ENCODE measurements at places on chromosomes 13 and 19.

DNA sequence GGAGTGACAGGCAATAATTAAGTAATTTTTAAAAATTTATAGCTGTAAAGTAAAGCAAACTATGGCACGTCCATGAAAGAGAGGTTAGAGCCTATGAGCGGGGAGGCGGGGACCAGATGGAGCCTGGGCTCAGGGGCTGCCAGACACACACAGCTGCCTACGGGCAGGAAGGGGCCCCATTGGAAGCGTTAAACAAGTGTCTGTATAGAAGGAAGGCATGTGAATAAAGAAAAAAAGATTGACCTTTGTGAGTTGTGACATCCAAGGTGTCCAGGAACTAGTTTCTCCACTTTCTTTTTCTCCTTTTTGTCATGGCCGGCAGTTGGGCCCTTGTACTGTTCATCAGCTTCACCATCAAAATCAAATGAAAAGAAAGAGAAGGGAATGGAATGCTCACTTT, 56.8 kb downstream of the LRCH1 start:
- DNase-seq = no peak

GRCh38 chr19:51327066-51328001, 14.6 kb downstream of the VSIG10L start:
- DNase-seq = peak; percentile 59

DNA sequence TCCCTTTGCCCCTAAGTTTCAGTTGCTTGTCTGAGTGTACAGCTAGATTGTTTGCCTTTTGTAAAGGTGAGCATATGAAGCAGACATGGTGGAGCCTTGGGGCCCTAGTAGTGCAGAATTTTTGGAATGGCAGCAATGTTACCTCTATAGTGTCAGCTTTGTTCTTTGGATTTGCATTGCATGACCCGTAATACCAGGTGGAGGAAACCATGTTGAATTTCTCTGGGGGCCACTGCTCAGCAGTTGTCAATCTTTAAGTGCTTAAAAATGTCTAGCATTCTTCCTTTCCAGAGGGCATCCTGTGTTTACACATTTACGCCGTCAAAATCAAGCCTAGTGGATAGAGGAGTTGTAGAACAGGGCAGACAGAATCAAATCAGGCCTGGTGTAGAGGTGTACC, 303.3 kb downstream of the ATP8A2 start:
- DNase-seq = no peak

GRCh38 chr13:102913914-102914313, 68.1 kb downstream of the ERCC5 start:
- DNase-seq = no peak

GRCh38 chr19:38303517-38304351, at the start of gene C19orf33:
Gene C19orf33, plus strand, starts transcription at chr19:38304251. Its CDS starts 11 bp downstream, at chr19:38304262.
- no peak for DNase-seq

DNA sequence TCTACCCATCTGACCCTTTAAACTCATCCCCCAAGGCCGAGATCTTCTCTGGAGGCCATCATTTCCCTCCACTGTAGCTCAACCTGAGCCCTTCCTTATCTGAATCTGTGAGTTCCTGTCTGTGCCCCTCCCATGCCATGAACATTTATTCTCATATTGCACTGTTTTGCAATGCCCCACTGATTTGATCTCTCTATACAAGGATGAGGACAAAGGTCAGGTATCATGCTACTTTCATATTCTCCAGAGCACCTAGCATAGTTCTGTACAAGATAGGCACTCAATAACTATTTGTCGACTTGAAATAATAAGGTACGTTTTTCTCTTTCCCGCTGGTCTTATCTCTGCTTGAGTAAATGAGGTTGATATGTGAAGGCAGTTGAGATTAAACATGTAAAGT, 135.5 kb downstream of the KLF5 start:
- no peak for DNase-seq

- peak; percentile 32 for DNase-seq
Measured at GRCh38 chr13:100542826-100543156, 45.8 kb downstream of the GGACT start.

- DNase-seq = peak; percentile 62
Measured at GRCh38 chr19:57814505-57815246, at the start of gene ZNF552. Gene ZNF552, minus strand, starts transcription at chr19:57814913. Its CDS starts 170 bp downstream, at chr19:57814743.

DNA sequence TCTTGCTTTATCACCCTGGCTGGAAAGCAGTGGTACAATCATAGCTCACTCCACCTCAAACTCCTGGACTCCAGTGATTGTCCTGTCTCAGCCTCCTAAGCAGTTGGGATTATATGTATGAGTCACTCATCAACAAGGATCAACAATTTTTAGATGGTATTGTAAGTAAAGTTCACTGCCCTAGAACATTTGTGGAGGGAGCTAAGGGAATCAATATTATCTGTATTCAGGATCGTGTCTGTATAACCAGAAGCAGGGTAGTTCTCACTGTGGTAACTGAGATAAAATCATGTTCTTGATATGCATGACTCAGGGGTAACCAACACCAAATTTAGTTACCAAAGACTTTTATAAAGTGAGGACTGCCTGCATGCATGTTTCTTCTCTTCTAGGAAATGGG, 27.0 kb downstream of the ZMYM5 start:
- DNase-seq = no peak

- DNase-seq = no peak
Measured at GRCh38 chr19:44848036-44848811, 2.1 kb downstream of the NECTIN2 start.

DNA sequence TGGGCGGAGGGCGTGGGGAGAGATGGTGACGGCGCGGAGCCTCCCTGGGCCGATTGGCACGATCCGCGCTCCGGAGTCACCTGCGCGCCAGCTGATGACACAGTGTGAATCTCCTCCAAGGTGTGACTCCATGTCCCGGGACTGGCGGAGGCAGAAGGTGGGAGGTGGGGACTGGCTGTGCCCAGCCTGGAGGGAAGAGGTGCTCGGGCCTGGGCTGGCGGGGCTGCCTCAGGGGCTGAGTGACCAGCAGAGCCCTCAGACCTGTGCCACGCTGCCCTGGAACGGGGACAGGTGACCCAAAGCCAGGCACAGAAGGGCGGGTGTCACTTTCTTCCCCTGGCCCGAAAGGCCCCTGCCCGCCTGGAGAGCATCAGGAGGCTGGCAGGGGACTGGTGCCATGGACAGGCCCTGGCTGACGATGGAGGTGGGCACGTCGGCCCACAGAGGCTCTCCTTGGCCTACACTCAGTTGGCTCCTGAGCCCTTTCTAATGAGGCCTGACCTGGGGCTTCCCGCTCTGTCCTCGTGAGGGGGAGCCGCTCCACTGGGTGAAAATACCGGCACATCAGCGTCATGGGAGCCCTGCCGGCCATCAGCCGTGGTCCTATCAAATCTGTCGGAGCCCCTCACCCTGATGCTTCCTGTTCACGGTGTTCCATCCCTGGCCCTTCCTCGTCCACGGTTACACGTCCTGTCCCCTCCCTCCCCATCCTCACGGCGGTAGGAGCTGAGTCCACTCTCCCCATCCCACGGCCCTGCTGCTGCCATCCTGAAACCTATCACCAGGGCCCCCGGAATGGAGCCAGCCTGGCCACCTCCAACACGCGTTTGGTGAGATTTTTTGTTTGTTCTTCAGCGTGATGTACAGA, 75.6 kb downstream of the SPACA7 start:
- no peak for DNase-seq

GRCh38 chr13:95188128-95188527, 113.1 kb downstream of the ABCC4 start:
- no peak for DNase-seq

GRCh38 chr13:35514061-35514477, 37.6 kb upstream of the MAB21L1 start:
- DNase-seq = no peak

DNA sequence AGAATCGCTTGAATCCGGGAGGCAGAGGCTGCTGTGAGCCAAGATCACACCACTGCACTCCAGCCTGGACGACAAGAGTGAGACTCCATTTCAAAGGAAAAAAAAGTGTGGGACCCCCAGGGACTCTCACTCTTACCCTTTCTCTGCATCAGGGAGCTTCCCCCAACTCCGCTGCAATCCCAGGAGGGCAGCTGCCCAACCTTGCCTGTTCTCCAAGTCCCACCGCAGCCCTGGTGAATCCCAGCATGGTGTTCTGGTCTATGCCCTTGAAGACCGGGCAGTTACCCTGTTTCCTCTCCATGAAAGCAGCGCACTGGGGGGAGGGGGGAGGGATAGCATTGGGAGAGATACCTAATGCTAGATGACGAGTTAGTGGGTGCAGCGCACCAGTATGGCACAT, 35.7 kb upstream of the DPRX start:
- no peak for DNase-seq

DNA sequence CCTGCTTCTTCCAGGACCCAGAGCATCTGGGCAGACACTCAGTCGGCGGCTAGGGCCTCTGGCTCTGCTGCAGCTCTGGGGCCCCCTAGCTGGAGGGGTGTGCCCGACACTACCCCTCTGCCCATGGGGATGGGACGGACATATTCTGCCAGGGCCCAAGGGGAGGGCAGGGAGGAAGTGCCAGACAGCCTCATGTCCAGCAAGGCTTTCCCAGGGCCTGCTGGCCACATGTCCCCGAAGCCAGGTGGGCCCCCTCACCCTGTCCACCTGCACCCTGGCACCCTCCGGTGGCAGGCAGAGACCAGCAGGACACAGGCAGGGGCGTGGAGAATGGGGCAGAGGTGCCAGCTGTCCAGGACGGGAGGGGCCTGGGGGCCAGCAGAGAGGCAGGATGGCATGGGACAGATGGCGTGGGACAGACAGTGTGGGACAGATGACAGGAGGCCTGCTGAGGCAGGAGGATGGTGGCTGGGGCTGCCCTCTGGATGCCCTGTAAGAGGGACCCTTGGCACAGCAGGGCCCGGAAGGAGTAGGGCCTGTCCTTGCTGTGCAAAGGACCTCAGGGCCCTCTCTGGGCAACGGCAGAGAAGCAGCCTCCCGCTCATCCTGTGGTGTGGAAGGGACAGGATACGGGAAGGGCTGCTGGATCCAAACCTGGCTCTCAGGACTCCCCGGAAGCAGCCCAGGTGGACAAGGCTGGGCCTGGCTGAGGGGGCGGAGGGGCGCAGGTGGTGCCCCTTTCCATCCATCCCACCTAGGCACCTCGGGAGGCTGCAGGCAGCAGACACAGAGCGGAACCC, 29.1 kb downstream of the CEBPG start:
- DNase-seq = no peak

- DNase-seq = no peak
Measured at GRCh38 chr13:108621462-108621861, 7.9 kb upstream of the MYO16 start.

DNA sequence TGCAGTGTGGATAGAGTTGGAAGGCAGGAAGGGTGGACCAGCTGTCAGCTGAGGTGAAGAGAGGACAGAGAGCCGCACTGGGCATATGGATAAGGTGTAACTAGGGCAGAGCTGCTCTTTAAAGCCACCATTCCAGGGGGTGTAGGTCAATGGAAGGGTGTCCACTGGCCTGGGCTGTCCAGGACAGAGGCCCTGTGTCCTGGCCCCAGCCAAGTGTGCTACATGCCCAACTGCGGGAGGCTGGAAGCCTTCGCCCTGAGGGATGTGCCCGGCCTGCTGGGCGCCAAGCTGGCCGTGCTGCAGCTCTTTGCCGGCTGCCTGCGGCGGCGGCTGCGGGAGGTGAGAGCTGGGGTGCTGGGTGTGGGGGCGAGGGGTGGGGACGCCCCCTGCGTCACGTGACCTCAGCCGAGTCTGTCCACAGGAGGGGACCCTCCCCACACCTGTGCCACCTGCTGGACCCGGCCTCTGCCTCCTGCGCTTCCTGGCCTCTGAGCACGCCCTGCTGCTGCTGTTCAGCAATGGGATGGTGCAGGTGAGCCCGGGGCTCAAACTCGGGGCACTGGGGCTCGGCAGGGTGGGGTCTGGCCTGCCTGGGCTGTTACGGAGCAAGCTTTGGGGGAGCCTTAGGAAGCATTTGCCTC, 9.8 kb downstream of the PLK5 start:
- DNase-seq = no peak

GRCh38 chr13:31629085-31629780, 110.1 kb upstream of the RXFP2 start:
- no peak for DNase-seq

DNA sequence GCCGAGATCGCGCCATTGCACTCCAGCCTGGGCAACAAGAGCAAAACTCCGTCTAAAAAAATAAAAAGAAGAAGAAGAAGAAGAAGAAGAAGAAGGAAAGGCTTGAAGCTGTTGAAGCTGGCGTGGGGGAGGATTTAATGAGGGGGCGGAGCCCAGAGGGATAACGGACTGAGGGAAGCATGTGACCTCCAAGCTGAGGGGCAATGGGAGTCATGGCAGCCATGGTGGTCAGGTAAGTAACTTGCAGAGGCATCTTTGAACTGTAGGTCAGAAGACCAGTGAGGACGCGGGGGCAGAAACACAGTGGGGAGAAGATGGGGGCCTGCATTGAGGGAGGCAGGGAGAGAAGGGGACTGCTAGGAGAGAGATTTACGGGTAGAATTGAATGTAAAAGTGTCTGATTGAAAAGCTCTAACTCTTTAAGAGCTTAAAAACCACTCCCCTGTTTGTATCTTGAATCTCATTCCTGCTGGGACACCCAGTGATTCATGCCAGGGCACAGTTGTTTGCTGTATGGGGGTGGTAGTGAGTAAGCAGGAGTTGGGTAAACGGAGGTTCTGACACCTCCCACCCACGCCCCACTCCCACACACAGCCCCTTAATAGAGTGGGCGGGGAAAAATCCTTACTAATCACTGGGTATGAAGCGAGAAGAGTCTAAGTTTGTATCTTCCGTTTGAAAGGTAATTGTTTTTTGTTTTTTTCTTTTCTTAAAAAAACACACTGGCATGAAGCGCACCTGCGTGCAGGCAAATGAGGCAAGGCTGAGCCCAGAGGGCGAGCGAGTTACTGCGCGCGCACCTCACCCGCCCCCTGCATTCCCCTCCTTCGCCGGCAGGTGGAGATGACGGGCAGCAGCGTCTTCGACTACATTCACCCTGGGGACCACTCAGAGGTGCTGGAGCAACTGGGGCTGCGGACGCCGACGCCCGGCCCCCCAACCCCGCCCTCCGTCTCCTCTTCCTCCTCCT, 13.0 kb downstream of the TMEM160 start:
- peak; percentile 95 for DNase-seq

- no peak for DNase-seq
Measured at GRCh38 chr19:18239303-18239702, 13.1 kb upstream of the PDE4C start.

DNA sequence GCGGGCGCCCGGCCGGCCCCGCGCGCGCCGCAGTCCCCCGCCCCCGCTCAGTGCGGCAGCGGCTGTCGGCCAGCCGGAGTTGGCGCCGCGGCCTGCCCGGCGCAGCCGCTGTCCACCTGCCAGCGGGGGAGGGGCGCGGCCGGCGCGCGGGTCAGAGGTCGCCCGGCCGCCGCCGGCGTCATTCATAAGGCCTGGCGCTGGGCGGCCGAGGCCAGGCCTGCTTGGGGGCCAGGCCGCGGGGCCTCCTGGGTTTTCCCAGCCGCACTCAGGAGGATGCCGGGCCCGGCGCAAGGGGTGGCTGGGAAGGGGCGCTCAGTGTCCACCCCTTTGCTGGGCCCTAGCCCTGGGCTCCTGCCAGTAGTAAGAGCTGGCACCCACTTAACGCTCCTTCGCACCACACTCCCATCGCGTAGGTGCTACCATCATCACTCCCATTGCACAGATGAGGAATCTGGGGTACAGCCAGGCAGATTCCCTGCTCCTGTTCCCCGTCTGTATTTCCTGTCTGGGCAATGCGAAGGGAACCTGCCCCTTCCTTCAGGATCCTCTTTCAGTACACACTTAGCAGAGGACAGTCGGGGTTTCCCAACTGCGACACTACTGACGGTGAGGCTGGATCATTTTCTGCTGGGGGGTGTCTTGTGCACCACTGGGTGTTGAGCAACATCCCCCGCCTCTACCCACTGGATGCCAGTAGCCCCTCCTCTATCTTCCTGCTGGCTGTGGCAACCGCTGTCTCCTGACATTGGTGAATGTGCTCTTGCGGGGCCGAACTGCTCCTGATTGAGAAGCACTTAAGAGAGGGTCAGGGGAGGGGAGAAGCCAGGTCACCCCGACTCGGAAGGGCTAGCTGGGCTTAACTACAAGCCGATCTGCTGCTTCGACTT, 846 bp upstream of the PRKACA start:
- no peak for DNase-seq

Data from GM18507 (cell line).